ENCODE measurements at places on chromosomes 7 and 10.

DNA sequence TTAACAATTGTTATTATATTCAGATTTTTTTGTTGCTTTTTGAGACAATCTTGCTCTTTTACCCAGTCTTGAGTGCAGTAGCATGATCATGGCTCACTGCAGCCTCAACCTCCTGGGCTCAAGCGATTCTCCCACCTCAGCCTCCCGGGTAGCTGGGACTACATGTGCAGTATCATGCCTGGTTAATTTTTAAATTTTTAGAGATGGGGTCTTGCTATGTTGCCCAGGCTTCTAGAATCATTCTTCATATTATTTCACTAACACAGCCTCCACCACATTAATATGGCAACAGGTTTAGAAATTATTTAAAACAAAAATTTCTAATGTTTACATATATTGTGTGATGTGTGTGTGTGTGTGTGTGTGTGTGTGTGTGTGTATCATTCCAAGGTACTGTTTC lies 1.4 kb upstream of the LAMTOR4 start:
- no peak for DNase-seq

- DNase-seq, result no peak
Measured at GRCh38 chr7:136278057-136278456, 300.9 kb upstream of the MTPN start.

GRCh38 chr10:132924046-132924952 lies 18.1 kb downstream of the CFAP46 start:
- DNase-seq, result no peak

- DNase-seq, result no peak
Measured at GRCh38 chr7:48130658-48131108, 40.6 kb upstream of the ABCA13 start.

GRCh38 chr7:51456-52068 lies 140.8 kb upstream of the FAM20C start:
- no peak for DNase-seq

- DNase-seq, result no peak
Measured at GRCh38 chr7:46156853-46157252, 235.8 kb upstream of the IGFBP3 start.

All from kidney tubule cell (primary cell).